ENCODE measurements at places on chromosomes 4 and X. TPM values are rescaled to one million over a fixed set of nuclear protein-coding genes. Genes with fewer than 3 reads are reported as not detected.

ATP1B4 gene
- polyA plus RNA-seq, result not detected

PDLIM3 gene
- polyA plus RNA-seq, result 6.1 TPM

DNA sequence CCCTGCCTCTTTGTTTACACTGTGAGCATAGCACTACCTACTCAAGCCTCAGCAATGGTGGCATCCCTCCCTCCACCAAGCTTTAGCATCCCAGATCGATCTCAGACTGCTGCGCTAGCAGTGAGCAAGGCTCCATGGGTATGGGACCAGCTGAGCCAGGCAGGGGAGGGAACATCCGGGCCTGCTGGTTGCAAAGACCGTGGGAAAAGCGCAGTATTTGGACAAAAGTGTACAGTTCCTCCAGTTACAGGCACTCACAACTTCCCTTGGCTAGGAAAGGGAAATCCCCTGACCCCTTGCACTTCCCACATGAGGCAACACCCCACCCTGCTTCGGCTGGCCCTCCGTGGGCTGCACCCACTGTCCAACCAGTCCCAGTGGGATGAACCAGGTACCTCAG, 26.5 kb downstream of the EGF start:
- no peak for DNase-seq

GRCh38 chrX:88202149-88202548, 544.9 kb upstream of the CPXCR1 start:
- no peak for DNase-seq

DNA sequence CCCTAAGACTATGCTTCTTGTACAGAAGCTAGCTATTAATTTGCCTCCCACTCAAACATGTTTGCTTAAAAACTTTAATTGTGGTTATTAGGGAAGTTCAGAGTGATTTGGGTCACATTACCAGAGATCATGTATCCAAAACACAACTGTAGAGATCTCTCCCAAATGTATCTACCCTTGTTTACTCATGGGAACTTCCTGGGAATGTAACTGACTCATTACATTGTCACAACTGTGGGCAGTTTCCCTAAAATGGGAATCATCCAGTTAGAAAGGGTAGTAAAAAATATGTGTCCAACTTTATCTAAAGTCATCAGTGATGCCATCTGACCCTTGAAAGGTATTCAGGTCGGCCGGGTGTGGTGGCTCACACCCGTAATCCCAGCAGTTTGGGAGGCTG, 40.3 kb upstream of the GLRA3 start:
- DNase-seq, result no peak

- no peak for DNase-seq
Observed at GRCh38 chrX:130482871-130483270, 81.1 kb downstream of the RBMX2 start.

GRCh38 chr4:78414116-78414515, 137.5 kb upstream of the ANXA3 start:
- DNase-seq, result no peak

DNA sequence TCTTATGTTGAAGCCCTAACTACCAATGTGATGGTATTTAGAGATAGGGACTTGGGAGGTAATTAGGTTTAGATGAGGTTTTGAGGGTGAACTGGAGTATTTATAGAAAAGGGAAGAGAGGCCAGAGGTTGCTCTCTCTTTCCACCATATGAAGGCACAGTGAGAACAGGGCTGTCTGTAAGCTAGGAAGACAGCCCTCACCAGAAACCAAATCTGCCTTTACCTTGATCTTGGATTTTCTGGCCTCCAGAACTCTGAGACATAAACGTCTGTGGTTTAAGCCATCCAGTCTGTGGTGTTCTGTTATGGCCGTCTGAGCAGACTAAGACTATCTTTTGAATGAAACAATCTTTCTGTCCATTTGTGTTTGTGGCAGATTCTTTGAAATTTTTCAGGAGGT, 223.7 kb downstream of the PDHA2 start:
- DNase-seq, result no peak
